ENCODE measurements at places on chromosomes 7 and 10.

DNA sequence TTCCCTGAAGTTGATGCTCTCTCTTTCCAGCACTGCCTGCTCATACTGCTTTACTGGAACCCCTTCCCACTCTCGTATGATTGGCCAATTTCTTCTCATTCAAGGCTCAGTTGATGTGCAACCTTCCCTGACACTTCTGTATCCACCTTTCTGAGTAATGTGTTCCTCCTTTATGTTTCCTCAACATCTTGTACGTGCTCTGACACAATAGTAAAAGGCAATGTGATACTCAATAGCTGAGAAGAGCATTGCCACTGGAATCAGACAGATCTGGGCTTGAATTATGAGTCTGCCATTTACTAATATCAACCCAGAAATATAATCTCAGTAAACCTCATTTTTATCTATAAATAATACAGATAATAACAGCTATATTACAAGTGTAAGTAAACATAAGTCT, 34.7 kb downstream of the ARL4A start:
- no peak for DNase-seq

DNA sequence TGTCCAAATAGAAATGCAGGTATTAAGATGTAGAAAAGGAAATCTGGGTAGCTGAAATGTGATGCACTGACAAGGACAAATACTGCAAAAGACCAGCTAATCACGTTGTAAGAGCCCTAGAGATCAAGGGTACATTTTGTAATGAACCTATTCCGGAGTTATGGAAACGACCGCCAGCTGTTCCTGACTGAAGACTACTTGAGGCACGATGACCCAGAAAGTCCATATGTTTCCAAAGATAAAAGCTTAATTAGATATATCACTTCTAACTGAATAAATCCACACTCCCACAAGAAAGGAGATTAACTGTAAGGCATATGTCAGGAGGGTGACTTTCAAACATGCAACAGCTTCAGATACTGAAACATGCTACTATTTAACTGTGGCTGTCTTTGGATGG, 253.5 kb downstream of the NSUN6 start:
- DNase-seq: no peak

GRCh38 chr10:4535521-4535920, 290.5 kb upstream of the AKR1E2 start:
- no peak for DNase-seq

- no peak for DNase-seq
Observed at GRCh38 chr7:147540743-147541142, 1049.8 kb upstream of the C7orf33 start.

DNA sequence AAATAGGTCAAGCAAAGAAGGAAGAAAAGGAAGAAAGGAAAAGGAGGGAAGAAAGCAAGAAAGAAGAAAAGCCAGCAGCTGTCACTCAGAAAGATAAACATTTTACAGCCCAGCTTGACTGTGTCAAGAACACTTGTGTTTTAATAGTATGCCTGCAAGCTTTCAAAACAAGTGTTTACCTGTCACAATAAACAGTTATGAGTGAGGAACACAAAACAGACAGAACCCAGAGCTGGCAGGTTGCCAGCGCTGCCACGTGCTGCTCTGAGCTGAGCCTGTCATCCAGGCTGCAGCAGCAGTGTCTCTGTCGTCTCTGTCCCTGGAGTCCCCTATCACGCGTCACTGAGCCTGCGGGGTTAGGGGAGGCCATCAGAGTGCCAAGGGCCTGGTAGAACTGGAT, 827.6 kb upstream of the AUTS2 start:
- no peak for DNase-seq

GRCh38 chr7:76182225-76182960, 19.3 kb upstream of the SRRM3 start:
- no peak for DNase-seq
